ENCODE measurements at places on chromosomes 7 and 10.

GRCh38 chr7:66503036-66503370 is 125.7 kb upstream of the KCTD7 start:
- no peak for DNase-seq

DNA sequence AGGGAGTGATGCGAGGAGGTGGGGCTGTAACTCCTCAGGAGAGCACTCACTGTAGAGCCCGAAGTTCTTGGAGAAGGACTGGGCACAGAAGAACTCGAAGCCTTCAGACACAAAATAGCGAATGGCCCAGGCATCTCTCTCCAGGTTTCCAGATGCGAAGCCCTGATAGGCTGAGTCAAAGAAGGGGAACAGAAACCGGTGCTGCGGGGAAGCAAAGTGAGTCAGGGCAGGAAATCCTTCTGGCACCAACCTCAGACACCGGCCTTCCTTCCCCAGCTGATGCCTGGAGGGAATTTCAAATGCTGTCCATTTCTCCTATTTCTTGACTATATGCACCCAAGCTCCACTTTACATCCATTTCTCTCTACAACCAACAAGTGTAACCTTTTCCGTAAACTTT is 26.8 kb downstream of the GOT1 start:
- DNase-seq, result no peak

DNA sequence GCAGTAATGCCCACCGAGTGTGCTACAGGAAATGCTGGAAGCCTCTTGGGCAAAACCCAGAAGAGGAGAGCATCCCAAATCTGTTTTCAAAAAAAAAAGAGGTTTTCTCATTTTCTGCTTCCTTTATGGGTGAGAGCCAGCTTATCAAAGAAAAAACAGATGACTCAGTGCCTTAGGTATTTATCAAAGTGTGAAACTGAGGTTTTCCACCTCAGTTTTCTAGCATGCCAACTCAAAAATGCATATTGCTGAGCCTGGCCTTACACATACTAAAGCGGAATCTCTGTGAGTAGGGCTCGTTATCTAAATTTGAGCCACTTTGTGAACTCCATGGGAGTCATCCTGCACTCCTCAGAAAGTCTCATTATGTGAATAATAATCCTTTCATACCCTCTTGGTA is 705.1 kb downstream of the SUGCT start:
- DNase-seq, result no peak

- DNase-seq, result no peak
Measured at GRCh38 chr7:144527051-144527471, 123.6 kb upstream of the NOBOX start.

GRCh38 chr7:1531263-1531978 is 919 bp downstream of the MAFK start:
- DNase-seq, result peak; percentile 47
